ENCODE measurements at places on chromosomes 2 and 18.

DNA sequence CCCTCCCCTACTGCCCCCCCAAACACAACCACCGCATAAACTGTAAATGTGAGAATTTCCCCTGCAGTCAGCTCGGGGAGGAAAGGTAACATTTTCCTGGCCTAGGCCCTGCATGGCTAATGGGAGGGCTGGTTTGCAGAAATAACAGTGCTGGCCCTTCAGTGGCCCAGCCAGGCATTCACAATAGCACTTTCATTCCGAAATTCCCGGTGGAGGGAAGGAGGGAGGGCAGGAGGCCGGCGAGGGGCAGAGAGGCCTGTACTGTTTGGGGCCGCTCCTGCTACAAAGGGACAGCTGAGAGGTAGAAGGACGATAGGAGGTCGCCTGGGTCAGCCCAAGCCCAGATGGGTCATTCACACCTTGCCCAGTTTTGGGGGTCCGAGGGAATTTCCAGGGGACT, 11.3 kb downstream of the CYP26B1 start:
- DNase-seq, result no peak

GRCh38 chr2:122100756-122101155, 345.3 kb downstream of the TSN start:
- no peak for DNase-seq

DNA sequence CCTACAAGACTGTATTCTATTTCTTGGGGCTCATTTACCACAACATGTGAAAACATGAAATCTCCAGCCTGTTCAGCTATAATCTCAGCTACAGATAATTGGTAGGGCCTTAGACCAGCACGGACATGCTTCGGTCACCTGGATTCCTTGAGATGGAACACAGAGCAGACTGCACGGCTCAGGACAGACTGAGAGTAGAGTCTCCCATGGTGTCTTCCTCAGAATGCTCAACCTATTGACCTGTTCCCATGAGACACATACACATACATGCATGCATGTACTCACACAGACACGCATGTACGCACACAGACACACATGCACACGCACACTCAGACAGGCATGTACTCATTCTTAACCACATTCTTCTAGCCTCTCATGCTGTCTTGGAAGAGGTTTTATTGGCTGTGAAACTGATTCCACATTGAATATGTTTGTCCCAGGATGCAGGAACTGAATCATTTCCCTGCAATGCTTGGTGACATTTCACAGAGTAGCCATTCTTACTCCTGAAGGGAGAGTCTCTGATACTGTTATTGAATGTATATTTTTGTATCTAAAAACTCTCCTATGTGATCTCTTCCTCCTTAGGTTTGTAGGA, 23.5 kb upstream of the BZW1 start:
- DNase-seq, result no peak

DNA sequence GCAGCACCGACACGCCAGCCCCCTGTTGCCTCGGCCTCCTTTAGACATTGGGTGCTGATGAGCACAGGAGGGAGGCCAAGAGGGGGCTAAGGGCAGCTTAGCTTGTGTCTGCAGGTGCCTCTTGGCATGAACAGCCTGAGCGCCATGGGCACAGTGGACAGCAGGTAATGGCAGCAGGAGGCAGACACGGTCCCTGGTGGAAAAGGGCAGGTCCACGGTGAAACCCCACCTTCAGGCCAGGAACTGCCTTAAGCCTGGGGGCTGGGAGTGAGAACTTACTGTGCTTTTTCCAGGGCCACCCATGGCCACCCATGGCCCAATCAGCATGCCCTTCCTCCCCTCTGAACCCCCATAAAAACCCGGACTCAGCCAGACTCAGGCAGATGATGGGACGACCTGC, 633.4 kb upstream of the TMEFF2 start:
- no peak for DNase-seq

GRCh38 chr18:14922965-14923565, 175.1 kb downstream of the ANKRD30B start:
- DNase-seq, result no peak

- DNase-seq, result no peak
Observed at GRCh38 chr2:175049661-175050060, 44.5 kb upstream of the CHN1 start.

GRCh38 chr2:173858291-173858731, 106.9 kb downstream of the SP3 start:
- no peak for DNase-seq

- no peak for DNase-seq
Observed at GRCh38 chr2:199144546-199144945, 313.2 kb downstream of the SATB2 start.

- DNase-seq, result no peak
Observed at GRCh38 chr18:55185391-55185790, 226.1 kb upstream of the CCDC68 start.

DNA sequence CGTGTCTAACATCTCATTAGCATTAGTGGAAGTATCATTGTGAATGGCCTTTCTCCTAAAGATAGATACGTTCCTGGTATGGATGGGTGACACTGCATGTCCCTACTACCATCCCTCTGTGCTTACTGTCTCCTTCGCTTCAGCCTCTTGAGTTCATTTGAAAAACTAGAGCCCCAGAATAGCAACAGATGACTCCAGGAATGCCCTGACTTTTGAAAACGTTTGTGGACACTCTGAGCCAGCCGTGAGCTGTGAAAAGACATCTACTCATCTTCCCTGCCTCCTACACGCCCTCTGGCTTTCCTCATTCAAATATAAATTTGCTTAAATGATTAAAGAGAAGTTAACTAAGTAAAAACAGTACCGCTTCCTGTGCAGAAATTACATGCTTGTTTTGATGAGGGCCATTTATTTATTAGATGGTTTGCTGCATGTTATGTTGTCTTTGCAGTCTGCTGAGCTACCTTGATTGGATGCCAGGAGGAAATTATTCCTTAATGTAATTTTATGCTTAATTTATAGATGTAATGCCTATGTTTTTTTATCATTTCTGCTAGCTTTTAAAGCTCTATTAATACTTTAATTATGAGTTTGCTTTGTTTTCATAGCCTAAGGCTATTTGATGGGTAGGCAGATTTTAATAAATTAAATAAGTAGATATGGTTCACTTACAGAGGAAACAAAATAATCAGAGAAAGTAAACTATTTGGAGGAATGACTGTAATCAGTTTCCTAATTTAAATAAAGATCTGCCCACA, 32.1 kb upstream of the MYO3B start:
- no peak for DNase-seq

DNA sequence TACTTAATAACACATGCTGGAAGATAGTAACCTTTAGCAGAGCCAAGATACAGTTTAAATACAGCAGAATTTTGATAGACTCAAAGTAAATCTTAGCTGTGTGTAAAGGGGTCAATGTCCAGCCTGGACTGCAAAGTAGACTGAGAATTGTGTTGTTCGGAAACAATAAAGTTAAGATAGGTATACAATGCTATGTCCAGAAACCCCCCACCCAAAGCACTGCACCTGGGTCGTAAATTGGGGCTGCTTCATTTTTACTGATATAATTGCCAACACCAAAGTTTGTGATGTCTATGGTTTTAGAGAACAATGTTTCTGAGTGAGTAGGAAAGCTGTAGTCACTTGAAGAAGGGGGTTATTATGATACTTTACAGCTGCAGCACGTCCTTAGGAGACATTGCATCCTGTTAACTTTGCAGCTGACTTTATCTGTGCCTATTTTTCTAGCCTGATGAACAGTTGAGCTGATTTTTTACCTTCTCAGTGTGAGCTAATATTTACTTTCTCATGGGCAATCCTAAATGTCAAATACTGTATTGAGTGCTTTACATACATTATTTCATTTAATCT, 4.3 kb upstream of the NCOA1 start:
- no peak for DNase-seq

DNA sequence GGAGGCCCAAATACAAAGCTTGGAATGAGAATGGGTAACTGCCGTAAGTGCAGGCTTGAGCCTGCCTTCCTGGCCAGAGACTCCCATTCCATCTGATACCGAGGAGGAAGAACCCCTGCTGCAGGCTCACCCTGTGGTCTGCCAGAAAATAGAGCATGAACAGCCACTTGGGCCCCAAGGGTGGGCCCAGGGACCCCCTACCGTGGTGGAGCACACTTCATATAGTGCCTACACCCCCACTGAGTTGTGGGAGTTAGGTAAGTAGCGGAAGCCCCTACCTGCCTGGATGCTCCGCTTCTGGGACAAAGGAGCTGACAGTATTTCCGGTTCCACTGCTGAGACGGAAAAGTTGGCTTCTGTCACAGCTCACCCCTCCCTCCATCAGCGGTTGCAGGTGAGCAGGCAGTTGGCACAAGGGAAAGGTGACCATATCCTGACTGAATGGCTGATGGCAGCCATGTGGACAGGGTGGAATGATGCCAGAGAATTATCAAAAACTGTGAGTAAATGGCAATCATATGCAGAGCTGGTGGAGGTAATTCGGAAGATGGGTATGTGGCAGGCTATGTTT, 11.5 kb upstream of the C2orf42 start:
- no peak for DNase-seq

- no peak for DNase-seq
Observed at GRCh38 chr2:71683070-71683469, 229.7 kb downstream of the DYSF start.

- no peak for DNase-seq
Observed at GRCh38 chr2:136448432-136448831, 316.9 kb upstream of the THSD7B start.

DNA sequence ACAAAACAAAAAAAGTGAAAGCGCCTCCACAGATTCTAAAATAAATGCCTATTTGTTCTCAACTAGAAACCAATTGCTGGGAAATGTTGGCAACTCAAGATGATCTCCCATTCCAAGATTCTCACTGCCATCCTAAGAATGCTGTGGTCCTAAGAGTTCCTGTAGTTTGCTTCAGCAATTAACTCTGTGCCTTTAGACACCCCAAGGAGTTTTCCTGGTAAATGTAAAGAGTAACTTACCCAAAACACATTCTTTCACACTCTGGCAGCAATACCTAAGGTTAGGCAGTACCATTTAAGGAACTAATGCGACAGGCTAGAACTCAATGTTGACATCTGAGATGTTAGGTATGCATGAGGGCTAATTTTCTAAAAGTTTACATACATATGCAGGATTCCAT, 58.8 kb upstream of the TANK start:
- DNase-seq, result no peak

DNA sequence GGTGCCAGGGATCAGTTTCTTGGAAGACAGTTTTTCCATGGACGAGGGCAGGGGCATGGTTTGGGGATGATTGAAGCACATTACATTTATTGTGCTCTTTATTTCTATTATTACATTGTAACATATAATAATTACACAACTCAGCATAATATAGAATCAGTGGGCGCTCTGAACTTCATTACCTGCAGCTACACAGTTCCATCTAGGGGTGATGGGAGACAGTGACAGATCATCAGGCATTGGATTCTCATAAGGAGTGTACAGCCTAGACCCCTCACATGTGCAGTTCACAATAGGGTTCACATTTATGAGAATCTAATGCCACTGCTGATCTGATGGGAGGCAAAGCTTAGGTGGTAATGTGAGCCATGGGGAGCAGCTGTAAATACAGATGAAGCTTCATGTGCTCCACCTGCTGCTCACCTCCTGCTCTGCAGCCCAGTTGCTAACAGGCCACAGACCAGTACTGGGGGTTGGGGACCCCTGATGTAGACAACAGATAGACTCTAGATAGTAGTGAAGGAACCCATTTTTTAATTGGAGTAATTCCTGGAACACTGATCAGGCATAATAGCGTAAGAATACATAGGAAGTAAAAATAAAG, 41.5 kb upstream of the MC4R start:
- no peak for DNase-seq

DNA sequence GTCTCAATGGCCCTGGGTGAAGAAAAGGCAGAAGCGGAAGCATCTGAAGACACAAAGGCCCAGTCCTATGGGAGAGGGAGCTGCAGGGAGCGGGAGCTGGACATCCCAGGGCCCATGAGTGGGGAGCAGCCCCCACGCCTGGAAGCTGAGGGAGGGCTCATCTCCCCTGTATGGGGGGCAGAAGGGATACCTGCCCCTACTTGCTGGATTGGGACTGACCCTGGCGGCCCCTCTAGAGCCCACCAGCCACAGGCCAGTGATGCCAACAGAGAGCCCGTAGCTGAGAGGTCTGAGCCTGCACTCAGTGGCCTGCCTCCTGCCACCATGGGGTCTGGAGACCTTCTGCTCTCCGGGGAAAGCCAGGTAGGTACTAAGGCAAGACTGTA, 13.2 kb downstream of the CEP68 start:
- DNase-seq, result no peak

GRCh38 chr2:162828545-162828944, 10.0 kb downstream of the KCNH7 start:
- DNase-seq, result no peak

- DNase-seq, result peak; percentile 43
Observed at GRCh38 chr2:223970343-223971128, 13.3 kb downstream of the MRPL44 start.

- DNase-seq, result no peak
Observed at GRCh38 chr18:13276530-13277520, 58.3 kb downstream of the LDLRAD4 start.

DNA sequence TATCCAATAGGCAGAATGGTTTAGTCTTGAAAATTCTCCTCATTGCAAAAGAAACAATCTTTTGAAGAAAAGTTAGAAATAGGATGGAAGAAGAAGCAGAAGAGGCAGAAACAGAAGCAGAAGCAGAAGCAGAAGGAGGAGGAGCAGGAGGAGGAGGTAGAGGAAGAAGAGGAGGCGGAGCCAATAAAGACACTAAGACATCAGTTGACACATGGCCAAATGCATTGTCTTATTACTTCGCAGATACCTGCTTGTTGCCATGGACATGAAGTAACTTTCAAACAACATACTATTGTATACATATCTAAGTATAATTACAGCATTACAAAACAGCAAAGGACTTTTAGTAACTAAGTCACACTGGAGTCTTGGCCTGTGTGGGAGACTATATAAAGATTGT, 606.3 kb downstream of the METTL4 start:
- no peak for DNase-seq

DNA sequence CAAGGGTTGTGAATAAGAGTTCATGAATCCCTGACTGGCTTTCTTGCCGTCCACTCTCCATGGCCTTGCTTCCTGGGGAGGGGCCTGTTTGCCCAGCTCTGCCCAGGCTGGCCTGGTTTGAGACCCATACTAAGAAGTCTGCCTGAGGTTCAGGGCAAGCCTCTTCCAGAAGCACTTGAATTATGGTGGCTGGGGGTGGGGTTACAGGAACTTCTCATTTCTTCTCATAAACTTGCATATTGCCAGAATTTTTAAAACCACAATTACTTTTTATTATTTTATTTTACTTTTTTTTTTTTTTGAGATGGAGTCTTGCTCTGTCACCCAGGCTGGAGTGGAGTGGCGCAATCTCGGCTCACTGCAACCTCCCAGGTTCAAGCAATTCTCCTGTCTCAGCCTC, 42.0 kb downstream of the GORASP2 start:
- no peak for DNase-seq

DNA sequence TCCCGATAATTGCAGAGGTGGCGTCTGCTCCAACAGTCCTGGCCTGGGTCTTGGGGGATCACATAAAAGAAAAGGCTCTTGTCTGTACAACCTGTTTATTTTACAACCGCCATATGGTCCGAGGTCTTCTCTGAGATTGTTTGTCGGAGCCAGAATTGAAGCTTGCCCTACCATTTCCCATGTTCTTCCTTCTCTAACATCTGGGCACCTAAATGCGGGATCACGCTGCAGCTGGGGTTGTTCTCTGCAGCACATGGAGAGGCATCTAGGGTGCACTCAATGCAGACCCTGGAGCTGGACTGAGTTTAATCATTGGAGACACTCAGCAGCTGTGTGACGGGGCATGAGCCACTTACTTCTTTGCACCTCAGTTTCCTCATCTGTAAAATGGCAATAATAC, 107.7 kb downstream of the ACKR3 start:
- no peak for DNase-seq
